ENCODE measurements at places on chromosomes 5 and 9.

- DNase-seq = no peak
Observed at GRCh38 chr9:109205526-109205925, 38.5 kb upstream of the FRRS1L start.

GRCh38 chr5:421901-422300, 21.1 kb upstream of the EXOC3 start:
- no peak for DNase-seq

- no peak for DNase-seq
Observed at GRCh38 chr5:158511454-158511853, 588.3 kb downstream of the EBF1 start.

GRCh38 chr5:66329078-66329477, 185.0 kb downstream of the SREK1 start:
- no peak for DNase-seq

- DNase-seq = no peak
Observed at GRCh38 chr5:33641744-33642505, 201.2 kb downstream of the TARS1 start.

GRCh38 chr5:171599411-171599810, 180.0 kb downstream of the FGF18 start:
- no peak for DNase-seq

GRCh38 chr5:140548791-140549190, 1.3 kb downstream of the EIF4EBP3 start:
- DNase-seq = no peak

GRCh38 chr5:151615431-151615830, 24.3 kb upstream of the FAT2 start:
- no peak for DNase-seq

GRCh38 chr9:121107029-121107428, 32.3 kb downstream of the CNTRL start:
- no peak for DNase-seq

DNA sequence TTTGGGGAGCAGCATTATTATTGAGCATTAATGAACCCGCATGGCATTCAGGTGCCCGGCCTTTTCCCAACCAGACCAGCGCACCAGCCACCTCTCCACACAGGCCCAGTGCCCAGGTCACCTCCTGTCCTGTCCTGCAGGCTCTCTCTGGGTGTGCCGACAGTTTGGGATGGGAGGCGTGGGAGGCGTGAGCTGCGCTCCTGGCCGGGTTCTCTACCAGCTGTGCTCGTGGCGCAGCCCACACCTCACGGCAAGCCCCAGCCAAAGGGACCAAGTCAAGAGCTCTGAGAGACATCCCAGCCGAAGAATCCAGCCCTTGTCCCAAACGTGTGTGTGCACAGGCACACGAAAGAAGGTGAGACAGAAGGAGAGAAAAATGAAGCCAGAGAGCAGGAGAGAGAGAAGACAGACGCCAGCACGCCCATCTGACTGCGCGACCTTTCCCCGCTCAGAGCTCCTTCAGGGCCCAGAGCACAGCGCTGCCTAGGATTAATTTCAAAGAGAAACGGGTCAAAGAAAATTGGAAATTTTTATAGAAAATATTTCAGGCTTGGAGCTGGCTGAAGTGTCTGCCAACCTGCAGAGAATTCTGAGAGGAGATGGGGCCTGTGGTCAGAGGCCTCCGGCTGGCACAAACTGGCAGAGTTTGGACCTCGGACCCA, 81.7 kb downstream of the ADAMTS2 start:
- DNase-seq = no peak

- DNase-seq = no peak
Observed at GRCh38 chr9:113646946-113647914, 183.7 kb downstream of the RGS3 start.

DNA sequence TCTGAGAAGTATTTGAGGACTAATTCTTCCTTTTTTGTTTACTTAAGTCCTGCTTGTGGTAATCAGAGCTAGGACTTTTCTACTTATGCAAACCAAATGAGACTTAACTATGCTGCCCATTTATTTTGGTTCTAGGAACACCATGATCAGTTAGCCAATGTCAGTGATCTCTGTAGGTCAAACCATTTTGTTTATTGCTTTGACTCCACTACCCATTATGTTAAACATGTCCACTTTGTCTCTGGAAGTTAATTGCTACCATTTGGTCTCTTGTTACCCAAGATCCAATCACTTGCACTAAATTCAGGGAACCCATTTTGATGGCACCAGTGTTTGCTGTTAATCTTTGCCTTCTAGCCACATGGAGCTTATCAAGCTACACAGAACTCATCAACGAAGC, 161.9 kb downstream of the CCDC171 start:
- no peak for DNase-seq

DNA sequence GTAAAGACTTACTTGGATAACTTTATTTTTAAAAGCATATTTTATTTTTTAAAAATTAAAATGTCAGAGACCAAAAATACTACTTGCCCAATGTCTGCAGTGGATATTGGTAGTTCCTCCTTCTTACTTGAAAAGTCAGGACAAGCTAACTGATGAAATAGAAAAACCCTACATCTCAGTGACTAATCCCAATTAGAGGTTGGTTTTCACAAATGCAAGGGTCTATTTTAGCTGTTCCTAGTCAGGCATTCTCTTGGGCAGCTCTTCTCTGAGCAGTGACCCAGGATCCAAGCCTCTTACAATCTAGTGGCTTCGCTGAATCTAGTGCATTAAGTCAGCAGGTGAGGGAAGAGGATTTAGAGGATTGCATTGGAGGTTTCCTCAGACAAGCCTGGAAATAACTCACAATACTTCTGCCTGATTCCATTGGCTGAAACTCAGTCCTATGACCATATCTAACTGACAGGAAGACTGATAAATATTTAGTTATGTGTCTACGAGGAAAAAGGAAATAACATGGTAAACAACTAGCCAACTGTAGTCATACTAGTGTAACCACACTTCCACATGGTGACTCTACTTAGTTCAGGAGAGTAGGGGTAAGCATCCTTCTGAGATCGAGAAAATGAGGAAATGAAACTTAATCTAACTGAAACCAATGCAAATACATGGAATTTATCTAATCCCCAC, 34.2 kb upstream of the MIER3 start:
- no peak for DNase-seq

GRCh38 chr9:8329561-8330283, 530.1 kb upstream of the DMAC1 start:
- peak; percentile 87 for DNase-seq

GRCh38 chr5:91122651-91123050, 260.5 kb downstream of the ARRDC3 start:
- no peak for DNase-seq

DNA sequence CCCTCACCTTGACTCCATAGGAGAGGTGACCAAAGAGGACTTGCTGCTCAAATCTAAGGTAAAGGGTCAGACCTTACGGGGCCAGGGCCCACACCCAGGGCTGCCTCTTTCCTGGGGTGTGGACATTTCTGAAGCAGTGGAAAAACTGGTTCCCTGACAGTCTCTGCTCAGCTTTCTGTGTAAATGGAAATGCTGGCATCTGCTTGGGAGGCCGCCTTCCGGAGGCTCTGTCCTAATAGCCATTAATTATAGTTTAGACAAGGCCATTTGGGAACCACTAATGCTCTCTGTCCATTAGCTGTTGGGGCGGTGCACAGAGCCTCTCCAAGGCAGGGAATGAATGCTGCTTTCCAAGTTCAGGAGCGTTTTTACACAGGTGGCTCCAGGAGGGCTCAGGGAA, 17.3 kb downstream of the USP20 start:
- DNase-seq = no peak

- DNase-seq = no peak
Observed at GRCh38 chr5:118844351-118844750, 144.0 kb downstream of the DTWD2 start.

GRCh38 chr5:35826554-35826953, 30.1 kb upstream of the IL7R start:
- DNase-seq = no peak

DNA sequence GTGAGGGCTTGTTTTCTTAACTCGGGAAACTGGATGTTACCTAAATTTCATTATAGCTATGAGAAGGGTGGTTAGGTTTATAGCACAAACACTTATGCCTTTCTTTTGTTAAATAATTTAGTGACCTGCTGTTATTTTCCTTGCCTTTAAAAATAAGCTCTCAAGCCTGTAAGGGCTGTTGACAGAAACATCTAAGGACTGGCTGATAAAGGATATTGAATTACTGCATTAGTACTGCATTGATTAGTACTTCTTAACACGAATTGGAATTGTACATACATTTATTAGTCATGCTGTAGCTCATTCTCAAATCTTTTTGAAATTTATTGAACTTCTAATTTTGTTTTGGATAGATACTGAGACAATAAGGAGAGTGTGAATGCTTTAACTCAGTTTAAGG, 85.1 kb upstream of the DHFR start:
- no peak for DNase-seq

- DNase-seq = no peak
Observed at GRCh38 chr5:169229342-169229892, 71.5 kb downstream of the SLIT3 start.

- no peak for DNase-seq
Observed at GRCh38 chr9:129809346-129809745, 6.4 kb downstream of the TOR1B start.

DNA sequence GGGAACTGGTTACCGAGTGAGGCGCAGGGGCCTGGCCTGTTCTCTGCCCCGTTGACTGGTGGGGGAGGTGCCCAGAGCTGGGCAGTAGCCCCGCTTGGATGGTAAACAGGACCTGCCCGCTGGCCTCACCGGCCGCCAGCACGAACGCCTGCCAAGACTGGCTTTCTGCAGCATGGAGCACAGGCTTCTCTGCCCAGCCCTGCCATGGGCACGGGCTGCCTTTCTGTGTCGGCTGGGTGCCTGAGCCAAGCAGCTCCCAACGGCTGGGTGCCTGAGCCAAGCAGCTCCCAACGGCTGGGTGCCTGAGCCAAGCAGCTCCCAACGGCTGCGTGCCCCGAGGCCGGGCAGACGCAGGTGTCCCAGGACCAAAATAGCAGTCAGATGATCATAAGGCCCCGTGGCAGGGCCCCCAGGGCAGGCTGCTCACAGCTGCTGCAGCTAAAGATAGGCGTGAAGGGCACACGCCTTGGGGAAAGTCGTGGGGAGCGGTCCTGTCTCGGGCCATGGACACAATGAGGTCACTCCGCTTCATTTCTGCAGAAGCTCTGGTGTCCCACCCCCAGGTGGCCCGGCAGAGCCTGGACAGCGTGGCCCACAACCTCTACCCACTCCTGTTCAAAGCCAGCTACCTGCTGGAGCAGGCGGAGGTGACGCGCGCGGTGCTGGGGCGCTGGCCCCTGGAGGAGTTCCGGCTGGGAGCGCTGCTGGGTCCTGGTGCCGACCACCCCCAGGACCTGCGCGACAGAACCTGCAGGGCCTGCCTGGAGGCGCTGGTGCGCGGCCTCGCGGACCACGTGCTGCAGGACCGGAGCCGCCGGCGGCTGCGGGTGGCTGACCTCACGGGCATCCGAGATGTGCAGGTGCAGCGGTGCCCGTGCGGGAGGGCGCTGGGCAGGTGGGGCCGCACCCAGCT, at the start of gene LRRC14B:
Gene LRRC14B, plus strand, starts transcription at position 460 of the 913 bp plus-strand sequence. Its CDS starts 44 bp downstream, at position 504.
- peak; percentile 62 for DNase-seq
